Common myeloid progenitor, CD34-positive (primary cell): ENCODE measurements at places on chromosomes 2 and 18.
A peak's percentile ranks its signal among the peaks of the same experiment; 100 is the strongest.

DNA sequence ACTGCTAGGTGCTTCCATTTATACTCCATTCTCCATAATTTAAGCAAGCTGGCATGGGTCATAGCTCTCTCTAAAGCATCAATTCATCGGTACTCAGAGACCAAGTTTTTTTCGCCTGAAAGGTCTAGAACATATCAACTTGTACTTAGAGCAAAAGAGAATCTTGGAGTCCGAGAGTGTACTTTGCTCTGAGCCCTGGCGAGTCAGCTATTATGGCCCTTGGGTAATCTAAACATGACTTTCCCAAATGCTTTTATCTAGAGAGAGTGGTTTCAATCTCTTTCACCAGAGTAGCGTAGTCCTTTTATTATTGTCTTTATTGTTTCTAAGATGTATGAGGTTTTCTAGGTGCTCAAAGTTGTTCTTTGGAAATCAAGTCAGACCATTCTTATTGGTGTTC is 34.4 kb downstream of the MAIP1 start:
- no peak for DNase-seq

GRCh38 chr2:71190656-71191569 is 36.0 kb downstream of the PAIP2B start:
- peak; percentile 31 for DNase-seq

DNA sequence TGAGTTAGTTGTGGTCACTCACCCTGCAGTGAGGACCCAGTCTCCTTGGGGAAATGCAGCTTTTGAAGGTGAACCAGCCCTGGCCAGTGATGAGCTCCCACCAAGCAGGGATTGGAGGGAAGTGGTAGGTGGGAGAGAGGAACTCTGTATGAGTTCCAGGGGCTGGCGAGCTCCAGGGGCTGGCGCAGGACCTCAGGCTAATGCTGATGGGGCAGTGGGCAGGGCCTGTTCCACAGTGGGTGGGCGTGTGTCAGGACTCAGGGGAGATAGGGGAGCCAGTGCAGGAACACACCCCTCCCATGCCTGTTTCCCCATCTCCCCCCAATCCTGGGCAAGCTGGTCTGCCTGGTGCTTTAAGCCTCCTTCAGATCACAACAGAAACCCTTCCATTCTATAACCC is 208.4 kb downstream of the DYSF start:
- DNase-seq: no peak

DNA sequence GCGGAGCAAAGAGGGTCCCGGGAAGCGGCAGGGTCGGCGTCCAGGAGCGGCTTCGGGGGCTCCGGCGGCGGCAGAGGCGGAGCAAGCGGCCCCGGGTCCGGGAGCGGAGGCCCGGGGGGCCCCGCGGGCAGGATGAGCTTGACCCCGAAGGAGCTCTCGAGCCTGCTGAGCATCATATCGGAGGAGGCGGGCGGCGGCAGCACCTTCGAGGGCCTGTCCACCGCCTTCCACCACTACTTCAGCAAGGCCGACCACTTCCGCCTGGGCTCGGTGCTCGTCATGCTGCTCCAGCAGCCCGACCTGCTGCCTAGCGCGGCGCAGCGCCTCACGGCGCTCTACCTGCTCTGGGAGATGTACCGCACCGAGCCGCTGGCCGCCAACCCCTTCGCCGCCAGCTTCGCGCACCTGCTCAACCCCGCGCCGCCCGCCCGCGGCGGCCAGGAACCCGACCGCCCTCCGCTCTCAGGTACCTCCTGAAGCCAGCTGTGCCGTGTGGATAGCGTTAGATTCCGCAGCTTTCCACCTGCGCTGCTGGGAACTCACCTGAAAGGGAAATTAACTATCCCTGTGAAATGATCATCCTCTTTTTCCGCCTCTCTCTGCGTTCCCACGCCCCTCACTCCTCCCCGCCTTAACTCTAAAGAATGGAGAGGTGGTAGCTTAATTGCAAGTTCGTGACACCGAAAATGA is 472 bp downstream of the CNOT11 start:
- DNase-seq: peak; percentile 91

DNA sequence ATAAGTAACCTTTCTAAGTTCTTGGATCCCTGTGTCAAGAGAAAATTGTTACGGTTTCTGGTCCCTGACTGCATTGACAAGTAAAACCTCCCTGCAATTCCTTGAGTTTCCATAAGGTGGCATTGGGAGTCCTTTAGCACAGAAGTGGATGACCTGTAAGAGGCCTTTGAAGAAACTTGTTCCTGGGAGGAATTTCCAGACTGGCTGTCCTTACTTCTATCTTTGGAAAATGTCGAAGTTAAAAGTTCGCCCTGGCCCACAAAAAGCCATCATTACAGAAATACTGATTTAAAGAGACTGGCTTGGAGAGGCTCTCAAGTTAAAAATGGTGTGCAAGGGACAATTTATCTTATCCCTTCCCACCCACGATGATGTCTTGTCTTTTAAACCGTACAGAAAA is 218.4 kb downstream of the CDH20 start:
- peak; percentile 72 for DNase-seq
